Activated T-cell treated with anti-CD3 and anti-CD28 coated beads, Interleukin-2, amount 50 U/mL, for 24 hours (primary cell): ENCODE measurements at places on chromosomes 2 and 18.

- DNase-seq: no peak
These were observed 151.4 kb downstream of the TWIST2 start for GRCh38 chr2:238999291-238999741.

GRCh38 chr2:142940606-142941223 lies 63.3 kb downstream of the KYNU start:
- no peak for DNase-seq

DNA sequence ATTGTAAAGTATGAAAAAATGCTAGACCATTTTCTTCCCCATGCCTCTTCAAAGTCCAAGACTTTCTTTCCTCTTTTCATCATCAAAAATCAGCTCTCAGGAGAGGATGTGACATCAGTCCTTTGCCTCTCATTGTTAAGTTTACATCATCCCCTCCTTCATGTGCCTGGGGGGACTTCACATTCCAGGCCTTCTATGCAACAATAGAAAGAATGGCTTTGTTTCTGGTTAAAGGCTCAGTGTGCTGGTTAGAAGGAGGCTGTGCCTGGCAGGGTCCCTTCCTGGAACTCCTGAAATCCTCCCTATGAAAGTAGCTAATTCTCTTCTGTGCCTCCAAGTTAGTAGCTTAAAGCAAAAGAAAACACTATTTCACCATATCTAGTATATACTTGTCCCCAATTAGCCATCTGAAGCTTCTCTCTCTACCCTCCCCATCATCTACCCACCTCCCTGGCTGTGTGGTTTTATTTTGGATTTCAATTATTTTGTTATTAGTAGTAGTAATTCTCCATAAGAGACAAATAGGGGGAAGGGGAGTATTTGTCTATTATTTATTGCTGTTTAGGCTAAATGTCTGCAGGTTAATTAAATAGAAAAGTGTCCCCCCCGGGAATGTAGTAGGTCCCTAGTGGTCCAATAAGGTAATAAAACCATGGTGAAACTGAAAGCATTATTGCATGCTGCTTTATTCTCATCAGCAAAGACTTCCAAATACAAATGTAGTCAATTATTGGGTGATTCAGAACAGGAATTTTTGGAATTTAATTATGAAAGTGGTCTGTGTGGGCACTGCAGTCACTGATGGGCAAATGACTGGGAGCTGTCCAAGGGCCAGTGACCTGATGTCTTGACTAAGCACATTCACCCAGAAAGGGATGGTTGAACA lies 69.0 kb downstream of the CPO start:
- DNase-seq: no peak

- no peak for DNase-seq
These were observed 214.3 kb upstream of the NXPH2 start for GRCh38 chr2:138994502-138994901.

GRCh38 chr2:26178746-26179436 lies 6.0 kb downstream of the GAREM2 start:
- DNase-seq: no peak
